ENCODE measurements at places on chromosomes 4 and X.

- no peak for DNase-seq
Measured at GRCh38 chr4:8379281-8379680, 61.2 kb downstream of the ACOX3 start.

GRCh38 chr4:100960232-100960631 lies 387.1 kb downstream of the PPP3CA start:
- DNase-seq, result no peak

DNA sequence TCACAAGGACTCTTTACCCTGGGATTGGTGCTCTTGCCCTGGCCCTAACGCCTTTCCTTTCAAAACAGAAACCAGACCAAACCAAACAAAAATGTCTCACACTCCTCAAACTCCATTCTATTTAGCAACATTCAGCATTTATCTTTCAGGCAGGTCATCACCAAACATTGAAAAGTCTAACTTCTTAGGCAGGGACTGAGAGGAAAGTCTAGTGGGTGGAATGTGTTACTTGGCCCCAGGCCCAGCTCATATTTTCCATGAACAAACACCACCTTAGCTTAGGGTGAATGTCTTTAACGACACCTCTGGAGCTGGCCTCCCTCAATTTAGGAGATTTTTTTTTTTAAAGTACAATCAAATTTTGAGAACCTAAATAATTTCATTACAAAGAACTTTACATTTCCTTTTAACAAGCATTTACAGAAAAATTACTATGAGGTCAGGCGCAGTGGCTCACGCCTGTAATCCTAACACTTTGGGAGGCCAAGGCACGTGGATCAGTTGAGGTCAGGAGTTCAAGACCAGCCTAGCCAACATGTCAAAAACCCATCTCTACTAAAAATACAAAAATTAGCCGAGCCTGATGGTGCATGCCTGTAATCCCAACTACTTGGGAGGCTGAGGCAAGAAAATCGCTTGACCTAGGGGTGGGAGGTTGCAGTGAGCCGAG lies 10.2 kb upstream of the N4BP2 start:
- no peak for DNase-seq

- DNase-seq, result no peak
Measured at GRCh38 chr4:183670251-183670650, 11.2 kb downstream of the TRAPPC11 start.
